Stimulated activated CD4-positive, alpha-beta T cell treated with anti-CD3 and anti-CD28 coated beads, TNF-alpha, amount 100 ng/mL, for 48 hours (primary cell): ENCODE measurements at places on chromosomes 2 and 18.

GRCh38 chr18:10201659-10202058 lies 252.8 kb upstream of the APCDD1 start:
- no peak for DNase-seq

DNA sequence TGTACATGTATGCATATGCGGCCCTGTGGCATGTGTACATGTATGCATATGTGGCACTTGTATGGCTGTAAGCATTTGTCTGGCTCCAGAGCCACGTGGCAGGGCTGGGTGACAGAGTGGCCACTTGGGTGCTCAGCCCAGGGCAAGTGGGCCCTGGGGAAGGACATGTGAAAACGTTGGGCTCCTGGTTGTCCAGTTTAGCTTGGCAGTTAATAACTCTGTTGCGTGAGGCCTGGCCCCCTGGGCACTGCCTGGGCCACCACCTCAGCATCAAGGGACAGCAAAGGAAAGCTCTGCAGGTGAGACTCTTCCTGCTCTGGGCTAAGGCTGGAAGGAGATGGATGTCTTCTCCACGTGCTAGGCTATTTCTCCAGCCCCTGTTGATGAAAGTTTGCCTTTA lies 119.9 kb downstream of the CTIF start:
- DNase-seq, result no peak

- no peak for DNase-seq
Measured at GRCh38 chr2:173001664-173002604, 73.7 kb upstream of the MAP3K20 start.

GRCh38 chr2:54353216-54353615 lies 97.2 kb upstream of the TSPYL6 start:
- DNase-seq, result no peak

GRCh38 chr18:23992089-23992940 lies 22.2 kb upstream of the TTC39C start:
- DNase-seq, result no peak

DNA sequence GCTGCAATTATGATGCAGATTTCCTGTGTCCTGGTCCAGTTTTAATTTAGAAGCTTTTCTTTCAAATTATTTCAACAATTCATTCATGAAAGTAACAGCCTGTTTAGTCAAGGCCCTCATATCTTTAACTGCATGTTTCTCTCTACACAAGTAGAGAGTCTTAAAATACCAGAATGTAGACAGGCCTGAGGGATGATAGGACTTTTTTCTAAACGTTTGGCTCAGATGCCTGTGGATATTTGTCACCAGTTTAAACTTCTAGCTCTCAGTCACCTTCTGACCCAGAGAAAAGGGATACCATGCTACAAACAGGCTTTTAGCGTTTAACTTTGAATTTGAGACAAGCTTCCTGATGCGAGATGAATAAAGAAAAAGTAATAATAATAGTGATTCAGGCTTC lies 15.7 kb downstream of the COL5A2 start:
- no peak for DNase-seq

GRCh38 chr18:22282311-22283115 lies 113.1 kb downstream of the GATA6 start:
- no peak for DNase-seq

DNA sequence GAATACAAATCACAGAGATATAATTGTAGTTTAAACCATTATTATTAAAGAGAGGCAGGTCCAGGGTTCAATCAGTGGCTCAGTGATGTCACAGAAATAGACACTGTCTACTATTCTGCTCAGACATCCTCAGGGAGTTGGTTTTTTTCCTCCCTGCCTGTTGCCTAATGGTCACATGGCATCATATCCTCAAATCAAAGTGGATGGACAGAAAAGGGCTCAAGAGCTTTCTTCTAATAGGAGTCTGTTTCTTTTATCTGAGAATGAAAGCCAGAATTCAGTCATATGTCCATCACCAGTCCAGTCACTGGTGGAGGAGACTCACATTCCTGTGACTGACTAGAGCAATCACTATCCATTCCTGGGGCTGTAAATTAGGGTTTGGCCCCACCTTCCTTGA lies 27.9 kb upstream of the EPC2 start:
- no peak for DNase-seq

- DNase-seq, result no peak
Measured at GRCh38 chr2:77839102-77839501, 316.9 kb upstream of the LRRTM4 start.

- DNase-seq, result no peak
Measured at GRCh38 chr2:1101982-1102590, 151.4 kb downstream of the SNTG2 start.

- no peak for DNase-seq
Measured at GRCh38 chr2:63613391-63613901, 24.7 kb downstream of the MDH1 start.

DNA sequence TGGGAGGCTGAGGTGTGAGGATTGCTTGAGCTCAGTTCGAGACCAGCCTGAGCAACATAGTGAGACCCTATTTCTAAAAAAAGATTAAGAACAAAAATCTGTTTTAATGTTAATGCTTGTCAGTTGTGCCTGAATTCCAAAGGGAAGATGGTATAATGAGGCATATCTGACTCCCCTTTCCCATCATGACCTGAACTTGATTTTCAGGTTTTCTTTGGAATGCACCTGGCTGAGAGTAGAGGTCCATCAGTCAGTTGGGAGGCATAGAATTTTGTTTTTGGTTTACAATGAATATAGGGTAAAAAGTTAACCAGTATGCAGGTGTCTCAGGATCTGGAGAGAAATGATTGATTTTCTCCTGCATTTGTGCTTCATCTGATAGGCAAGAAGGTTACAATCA lies 20.4 kb downstream of the RPIA start:
- no peak for DNase-seq

DNA sequence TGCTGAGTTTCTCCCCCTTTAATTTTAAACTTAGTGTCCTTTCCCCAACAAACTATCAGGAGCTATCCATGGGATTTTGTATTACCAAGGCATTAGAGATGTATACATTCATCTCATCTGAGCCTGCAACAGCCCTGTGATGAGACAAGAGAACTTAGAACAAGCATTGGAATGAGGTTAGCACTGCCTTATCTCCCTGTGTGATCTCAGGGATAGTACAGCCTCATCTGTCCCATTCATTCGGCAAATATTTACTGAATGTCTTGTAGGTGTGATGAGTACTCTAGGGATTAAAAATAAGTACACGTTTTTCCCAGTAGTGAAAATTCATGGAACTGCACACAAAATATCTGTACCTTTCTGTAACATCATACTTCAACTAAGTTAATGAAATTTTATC lies 45.6 kb downstream of the PAIP2B start:
- no peak for DNase-seq

- no peak for DNase-seq
Measured at GRCh38 chr2:151159109-151159662, 102.5 kb downstream of the RBM43 start.

- DNase-seq, result no peak
Measured at GRCh38 chr2:41042343-41042742, 590.5 kb upstream of the SLC8A1 start.
